ENCODE measurements at places on chromosomes 6 and 20.

- no peak for DNase-seq
These were observed 16.2 kb upstream of the RBL1 start for GRCh38 chr20:37111926-37112455.

GRCh38 chr6:133956416-133957049 lies 3.5 kb downstream of the TBPL1 start:
- no peak for DNase-seq

- no peak for DNase-seq
These were observed 77.4 kb downstream of the GFOD1 start for GRCh38 chr6:13409991-13410390.

DNA sequence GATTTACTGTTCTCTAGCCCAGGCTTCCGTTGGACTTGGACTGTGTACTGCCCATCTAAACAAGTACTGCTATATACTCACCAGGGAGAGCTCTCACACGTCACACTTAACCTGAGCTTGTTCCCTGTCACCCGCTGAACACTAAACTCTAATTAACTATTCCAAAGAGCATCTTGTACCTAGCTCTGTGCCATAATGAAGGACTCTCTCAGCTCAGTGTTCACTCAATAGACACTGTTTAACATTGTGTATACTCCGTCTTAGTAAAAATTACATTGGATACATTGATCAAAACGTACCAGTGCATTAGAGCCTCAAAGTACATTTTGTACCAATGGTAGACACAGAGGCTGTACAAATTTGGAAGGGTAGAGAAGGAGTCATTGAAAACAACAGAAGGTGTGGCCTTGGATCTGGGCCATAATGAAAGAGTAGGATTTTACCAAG lies 55.4 kb upstream of the EPHA7 start:
- DNase-seq: no peak

- no peak for DNase-seq
These were observed 40.0 kb upstream of the GCNT2 start for GRCh38 chr6:10481101-10481500.

DNA sequence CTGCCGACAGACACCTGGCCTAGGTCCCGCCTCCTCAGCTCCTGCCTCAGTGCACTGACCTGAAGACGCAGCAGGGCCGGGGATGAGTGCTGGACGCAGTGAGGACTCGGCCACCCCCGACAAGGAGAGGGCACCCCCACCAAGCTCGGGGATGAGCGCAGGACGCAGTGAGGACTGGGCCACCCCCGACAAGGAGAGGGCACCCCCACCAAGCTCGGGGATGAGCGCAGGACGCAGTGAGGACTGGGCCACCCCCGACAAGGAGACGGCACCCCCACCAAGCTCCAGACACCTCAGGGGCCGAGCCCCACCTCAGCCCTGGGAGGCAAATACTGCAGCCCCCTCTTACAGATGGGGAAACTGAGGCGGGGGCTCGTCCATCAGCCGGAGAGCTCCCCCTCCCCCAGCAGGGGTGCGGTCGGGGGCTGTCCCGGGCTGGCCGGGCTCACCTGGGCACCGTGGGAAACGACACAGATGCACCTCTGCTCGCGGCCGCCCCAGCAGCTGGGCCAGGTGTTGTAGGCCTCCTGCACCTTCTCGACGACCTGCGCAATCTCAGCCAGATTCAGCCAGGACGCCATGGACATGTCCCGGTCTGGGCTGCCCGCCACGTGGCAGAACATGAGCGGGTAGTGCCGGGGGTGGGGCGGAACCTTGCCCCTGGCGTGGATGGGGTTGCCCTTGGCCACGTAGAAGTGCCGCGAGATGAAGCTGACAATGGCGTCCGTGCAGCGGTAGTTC lies 7.5 kb downstream of the HELZ2 start:
- DNase-seq: no peak

- no peak for DNase-seq
These were observed 317.5 kb upstream of the HSF2 start for GRCh38 chr6:122081921-122082320.

DNA sequence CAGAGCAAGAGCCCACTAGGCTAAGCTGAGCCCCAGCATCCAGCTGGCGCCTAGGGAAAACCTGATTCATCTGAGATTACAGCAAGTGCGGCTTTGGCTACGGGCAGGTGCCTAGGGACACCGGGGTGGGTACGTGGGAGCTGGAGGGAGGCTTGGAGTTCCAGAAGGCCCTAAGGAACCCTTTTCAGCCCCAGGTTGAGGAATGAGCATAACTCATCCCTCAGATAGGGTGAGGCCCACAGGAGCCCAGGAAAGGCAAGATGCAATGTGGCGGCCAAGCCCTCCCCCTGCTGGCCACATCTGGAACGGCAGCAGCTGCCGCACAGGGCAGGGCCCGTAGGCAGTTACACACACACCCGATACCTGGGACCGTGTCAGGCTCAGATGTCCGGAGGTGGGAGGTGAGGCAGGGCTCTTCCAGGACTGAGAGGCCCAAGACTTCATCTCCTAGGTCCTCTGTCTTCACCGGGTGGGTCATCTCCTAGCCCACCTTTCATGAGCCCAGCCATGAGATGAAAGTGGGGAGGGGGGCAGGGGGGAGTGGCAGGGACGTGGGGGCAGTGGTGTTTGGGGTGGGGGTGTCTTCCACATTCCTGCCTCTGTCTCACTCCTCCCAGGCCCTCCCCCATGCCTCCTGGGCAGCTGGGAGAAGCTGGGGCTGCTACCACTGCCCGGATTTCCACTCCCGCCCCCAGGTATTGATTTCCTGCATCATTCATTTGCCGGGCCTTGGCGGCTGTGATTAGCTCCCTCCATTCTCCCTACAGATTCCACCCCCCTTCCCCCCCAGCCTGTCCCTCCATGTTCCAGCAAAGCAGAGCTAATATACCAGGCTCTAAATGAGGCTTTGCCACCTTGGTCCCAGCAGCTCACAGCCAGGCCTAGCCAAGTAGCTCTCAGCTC lies 5.5 kb downstream of the MDGA1 start:
- peak; percentile 92 for DNase-seq

DNA sequence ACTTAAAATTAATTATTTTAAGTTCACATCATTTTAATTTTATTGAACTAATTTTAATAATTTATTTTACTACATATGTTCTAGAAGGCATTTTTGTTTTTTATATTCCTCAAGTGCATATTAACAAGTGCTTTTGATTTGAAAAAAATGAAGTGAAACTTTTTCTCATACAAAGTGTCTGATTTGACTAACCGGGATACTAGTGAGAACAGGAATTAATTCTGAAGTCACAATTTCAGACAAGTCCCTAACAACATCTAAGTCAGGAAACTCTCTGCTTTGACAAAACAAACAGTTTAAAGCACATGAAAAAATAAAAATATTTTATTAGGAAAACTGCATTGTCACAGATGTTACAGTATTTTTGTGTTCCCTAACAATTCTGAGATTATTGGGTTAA lies 1166.3 kb upstream of the CITED2 start:
- no peak for DNase-seq
